Activated CD8-positive, alpha-beta memory T cell treated with anti-CD3 and anti-CD28 coated beads for 24 hours (primary cell): ENCODE measurements at places on chromosomes 5 and 9.

GRCh38 chr9:133355881-133356357, 368 bp downstream of the SURF1 start:
- DNase-seq = peak; percentile 73

DNA sequence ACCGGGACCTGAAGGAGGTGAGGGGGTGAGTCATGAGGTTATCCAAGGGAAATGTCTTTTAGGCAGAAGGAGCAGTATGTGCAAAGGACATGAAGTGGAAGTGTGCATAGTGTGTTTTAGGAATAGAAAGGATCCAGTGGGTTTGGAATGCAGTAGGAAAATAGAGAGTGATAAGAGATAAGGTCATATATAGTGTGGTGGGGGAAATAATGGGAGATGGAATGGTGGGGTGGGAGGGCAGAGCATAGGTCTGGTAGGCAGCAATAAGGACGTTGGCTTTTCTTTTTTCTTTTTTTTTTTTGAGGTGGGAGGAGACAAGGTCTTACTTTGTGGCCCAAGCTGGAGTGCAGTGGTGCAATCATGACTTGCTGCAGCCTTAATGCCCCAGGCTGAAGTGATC, 17.8 kb downstream of the SNX24 start:
- DNase-seq = no peak

DNA sequence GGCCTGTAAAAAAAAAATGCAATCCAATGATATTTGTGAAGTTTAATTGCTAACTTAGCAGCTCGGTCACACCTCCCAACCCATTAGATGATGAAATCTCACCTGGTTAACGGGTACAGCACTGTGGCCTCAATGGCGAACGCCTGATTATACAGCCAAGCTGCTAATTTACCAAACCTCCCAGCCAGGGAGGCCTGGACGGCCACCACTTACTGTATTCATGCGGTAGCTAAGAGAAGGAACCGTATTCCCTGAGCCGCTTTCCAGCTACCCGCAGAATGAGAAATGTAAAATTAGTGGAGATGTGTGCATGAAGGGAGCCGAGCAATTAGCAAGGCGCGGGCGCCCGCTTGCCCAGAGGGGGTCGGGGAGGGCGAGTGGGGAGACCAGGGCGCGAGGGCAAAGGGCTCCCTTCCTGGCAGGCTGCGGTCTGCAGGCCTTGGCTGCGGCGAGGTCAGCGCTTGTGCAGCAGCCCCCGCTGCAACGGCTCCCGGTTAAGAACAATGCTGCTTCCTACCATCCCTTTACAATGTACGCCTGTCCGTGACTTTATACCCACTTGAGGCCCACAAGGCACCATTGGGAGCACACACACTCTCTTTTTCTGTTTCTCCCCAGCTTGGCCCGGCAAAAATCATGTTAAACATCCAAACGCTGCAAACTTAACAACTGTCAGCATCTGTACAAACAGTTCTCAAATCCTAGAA, 70.4 kb upstream of the TBCA start:
- DNase-seq = no peak

DNA sequence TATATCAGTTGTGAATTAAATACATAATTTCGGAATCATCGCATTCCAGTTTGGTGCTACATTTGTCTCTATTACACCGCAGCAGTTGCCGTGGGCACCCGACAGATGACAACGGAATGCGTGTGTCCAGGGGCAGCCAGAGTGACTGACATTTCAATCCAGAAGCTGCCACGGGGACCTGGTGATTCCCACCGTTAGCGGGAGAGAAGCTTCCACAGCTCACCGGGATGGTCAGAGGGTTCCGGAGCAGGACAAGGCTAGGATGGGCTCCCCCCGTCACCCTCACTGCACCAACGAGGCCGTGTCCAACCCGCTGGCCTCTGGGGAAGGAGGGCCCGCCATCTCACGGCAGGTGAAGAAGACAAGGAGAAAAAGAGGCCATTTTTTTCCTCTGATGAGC, 86.8 kb downstream of the GTF3C4 start:
- no peak for DNase-seq

GRCh38 chr5:150521522-150521817, 13.5 kb downstream of the NDST1 start:
- DNase-seq = no peak

DNA sequence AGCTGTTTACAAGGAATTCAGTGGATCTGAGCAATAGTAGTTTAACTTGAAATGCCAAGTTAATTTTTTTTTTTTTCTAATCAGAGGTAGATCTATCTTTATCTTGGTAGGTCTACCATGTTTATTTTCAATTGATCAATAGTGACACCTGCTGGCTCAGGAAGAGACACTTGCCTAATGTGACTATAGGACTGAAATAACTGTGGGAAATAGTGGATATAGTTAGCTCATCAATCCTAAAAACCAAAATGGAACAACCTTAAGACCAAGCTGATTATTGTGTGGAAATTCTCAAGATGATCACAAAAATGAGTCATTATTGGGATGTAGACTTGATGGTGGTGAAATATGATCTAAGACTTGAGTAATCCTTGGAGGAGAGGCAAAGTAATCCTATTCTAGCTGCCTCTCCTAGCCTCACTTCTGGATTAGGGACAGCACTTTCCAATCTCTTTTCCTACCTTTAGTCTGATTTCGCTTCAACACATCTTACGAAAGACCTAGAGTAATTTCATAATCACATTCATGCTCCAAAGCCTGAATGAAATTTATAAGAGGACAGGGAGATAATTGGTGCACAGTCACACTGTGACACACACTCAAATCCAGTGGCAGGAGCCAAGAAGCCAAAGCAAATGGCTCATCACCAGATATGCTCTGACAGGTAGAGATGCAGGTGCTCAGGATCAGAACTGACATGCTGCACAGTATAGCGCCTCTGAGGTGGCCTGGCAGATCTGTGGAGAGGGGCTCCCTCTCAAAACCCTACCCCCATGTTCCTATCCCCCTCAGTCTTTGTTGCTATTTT, 156.3 kb downstream of the HMHB1 start:
- DNase-seq = no peak

DNA sequence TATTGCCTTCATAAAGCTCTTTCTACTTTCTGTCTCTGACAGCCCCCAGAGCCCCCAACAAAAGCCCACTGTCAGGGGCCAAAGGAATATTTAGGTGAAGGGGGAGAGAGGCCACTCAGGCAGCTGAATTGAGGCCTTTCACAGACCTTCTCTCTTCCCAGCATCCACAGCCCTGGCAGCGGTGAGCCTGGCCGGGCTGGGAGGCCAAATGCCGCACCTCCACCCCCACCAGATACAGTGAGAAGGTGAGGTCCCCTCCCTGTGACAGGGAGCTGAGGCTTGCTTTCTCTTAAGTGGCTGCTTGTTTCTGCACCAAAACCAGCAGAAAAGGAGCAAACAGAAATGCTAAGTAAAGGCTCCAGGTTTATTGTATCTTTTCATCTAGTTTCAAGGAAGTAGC, 168.1 kb downstream of the ROR2 start:
- DNase-seq = no peak

DNA sequence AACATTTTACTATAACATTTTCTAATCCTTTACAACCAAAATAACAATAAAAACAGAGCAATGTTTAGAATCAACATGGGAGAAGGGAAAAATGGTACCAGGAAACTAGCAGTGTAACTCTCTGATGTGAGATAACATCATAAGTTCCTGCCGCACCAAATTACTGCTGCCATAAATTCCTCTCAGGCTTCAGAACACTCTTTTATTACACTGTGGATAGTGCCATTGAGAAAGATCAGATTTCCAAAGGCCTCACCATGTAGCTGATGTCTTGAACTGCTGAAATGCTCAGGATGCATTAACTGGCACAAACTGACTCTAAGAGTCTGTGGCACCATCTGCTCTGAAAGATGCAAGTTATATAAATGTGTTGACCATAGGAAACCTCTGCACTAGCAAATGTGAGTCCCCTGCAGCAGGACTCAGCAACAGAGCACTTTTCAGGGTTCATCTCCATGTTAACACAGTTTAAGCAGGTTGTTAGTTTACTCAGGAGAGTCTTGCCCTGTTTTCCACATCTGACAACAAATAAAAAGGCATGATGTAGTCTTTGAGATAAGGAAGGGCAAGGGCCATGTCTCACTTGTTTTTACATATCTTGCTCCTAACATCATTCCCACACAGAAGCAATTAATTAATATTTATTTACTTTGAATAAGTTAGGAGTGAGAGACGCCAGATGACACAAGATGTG, 218.1 kb downstream of the CETN3 start:
- DNase-seq = no peak

DNA sequence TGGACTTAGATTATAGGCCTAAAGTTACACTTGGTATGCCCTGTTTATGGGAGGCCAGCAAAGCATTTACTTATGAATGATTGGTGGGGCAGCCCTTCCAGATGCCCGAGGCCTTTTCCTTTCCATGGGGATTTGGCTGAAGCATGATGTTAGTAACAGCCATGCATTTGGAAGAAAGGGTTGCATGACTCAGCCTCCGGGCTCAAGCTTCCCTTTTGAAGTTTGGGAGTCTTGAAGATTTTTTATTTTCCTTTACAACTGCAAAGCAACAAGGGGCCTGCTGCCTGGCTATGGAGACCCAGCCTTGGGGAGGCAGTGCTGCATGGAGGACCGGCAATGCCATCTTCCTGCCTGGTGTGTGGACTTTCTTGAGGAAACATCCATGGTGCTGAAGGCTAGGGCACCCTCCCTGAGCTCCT, 244.7 kb downstream of the ICE1 start:
- DNase-seq = no peak

GRCh38 chr9:129778469-129778868, 24.5 kb upstream of the TOR1B start:
- DNase-seq = no peak

- DNase-seq = no peak
Measured at GRCh38 chr9:13140843-13141592, 138.5 kb downstream of the MPDZ start.

- DNase-seq = no peak
Measured at GRCh38 chr5:79750611-79751510, 61.2 kb downstream of the CMYA5 start.

GRCh38 chr5:29504411-29504810, 1689.1 kb upstream of the CDH6 start:
- no peak for DNase-seq

DNA sequence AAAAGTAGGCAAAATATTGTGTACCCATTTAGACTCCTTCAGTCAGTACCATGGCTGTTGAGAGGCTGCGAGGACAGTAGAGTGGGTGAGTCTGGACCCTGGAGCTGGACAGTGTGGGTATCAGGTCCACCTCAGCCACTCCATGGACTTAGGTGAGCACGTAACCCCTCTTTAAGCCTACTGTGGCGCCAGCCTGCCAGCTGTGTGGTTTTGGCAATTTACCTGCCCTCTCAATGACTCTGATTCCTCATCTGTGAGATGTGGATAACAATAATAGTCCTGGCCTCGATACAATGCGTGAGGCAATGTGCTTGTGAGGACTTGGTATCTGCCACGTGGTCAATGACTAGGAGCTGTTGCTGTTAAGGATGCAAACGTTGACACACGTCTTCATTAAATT, 17.9 kb downstream of the SLC1A3 start:
- no peak for DNase-seq

- no peak for DNase-seq
Measured at GRCh38 chr5:167602067-167602466, 689.4 kb upstream of the WWC1 start.

GRCh38 chr9:27528886-27529315, 713 bp downstream of the MOB3B start:
- DNase-seq = peak; percentile 75

DNA sequence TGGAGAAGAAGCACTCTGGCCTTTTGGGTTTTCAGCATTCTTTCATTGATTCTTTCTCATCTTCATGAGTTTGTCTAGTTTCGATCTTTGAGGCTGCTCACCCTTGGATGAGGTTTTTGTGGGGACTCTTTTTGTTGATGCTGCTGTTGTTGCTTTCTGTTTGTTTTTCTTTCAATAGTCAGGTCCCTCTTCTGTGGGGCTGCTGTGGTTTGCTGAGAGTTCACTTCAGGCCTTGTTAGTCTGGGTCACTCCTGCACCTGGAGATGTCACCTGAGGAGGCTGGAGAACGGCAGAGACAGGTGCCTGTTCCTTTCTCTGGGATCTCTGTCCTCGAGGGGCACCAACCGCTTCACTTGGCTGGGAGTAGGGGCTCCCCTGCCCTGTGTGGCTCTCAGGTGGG, 14.0 kb downstream of the RANBP17 start:
- DNase-seq = no peak

DNA sequence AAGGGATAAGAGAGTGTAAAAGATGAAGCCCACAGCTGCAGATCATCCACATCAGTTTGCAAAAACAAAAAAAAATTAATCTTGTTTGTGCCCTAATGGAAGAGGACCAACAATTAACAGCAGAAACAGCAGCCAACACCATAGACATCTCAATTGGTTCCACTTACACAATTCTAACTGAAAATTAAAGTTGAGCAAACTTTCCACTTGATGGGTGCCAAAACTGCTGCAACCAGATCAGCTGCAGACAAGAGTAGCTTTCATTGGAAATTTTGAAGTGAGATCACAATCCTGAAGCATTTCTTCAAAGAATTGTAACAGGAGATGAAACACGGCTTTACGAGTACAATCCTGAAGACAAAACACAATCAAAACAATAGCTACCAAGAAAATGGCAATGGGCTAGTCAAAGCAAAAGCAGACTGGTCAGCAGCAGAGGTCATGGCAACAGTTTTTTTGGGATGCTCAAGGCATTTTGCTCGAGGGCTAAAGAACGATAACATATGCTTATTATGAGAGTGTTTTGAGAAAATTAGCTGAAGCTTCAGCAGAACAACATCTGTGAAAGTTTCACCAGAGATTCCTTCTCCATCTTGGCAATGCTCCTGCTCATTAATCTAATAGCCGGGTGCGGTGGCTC, 4.1 kb upstream of the RBM27 start:
- DNase-seq = no peak

- no peak for DNase-seq
Measured at GRCh38 chr9:112970939-112971338, 41.1 kb downstream of the ZNF883 start.

GRCh38 chr5:72326306-72326649, 6.1 kb downstream of the PTCD2 start:
- no peak for DNase-seq

- DNase-seq = peak; percentile 71
Measured at GRCh38 chr5:178249191-178249989, 16.8 kb upstream of the PHYKPL start.
